RPMI7951 (cell line): ENCODE measurements at places on chromosomes 7 and 10. TPM values are rescaled to one million over a fixed set of nuclear protein-coding genes. Genes with fewer than 3 reads are reported as not detected.

UNCX gene
- not detected in 2 replicates for total RNA-seq

SFTPA1 gene
- not detected in 2 replicates for total RNA-seq

IRF5 gene
- not detected in 2 replicates for total RNA-seq

MMRN2 gene
- 0.39 and 0.60 TPM in 2 replicates for total RNA-seq

PON1 gene
- total RNA-seq, result not detected in 2 replicates

SPDYE6 gene
- 0.24 TPM in 1 of 2 replicates, not detected in the other for total RNA-seq

TMEM213 gene
- total RNA-seq, result not detected in 2 replicates

CARD11 gene
- under 0.01 TPM in 1 of 2 replicates, not detected in the other for total RNA-seq

HOXA6 gene
- total RNA-seq, result 1.8 and 7.2 TPM in 2 replicates

ANKRD61 gene
- total RNA-seq, result 0.12 and 0.20 TPM in 2 replicates

TAS2R5 gene
- total RNA-seq, result not detected in 2 replicates

TEX47 gene
- total RNA-seq, result not detected in 2 replicates

AGAP3 gene
- total RNA-seq, result 26.5 and 32.7 TPM in 2 replicates

MBL2 gene
- total RNA-seq, result not detected in 2 replicates

CRHR2 gene
- total RNA-seq, result not detected in 2 replicates

GALNT17 gene
- total RNA-seq, result not detected in 2 replicates

GPR37 gene
- 0.20 and 0.24 TPM in 2 replicates for total RNA-seq

MLXIPL gene
- not detected in 2 replicates for total RNA-seq

ZP3 gene
- 5.5 and 6.1 TPM in 2 replicates for total RNA-seq

CYP2C19 gene
- 0.12 and 0.29 TPM in 2 replicates for total RNA-seq
